ENCODE measurements at places on chromosomes 7 and 10.

DNA sequence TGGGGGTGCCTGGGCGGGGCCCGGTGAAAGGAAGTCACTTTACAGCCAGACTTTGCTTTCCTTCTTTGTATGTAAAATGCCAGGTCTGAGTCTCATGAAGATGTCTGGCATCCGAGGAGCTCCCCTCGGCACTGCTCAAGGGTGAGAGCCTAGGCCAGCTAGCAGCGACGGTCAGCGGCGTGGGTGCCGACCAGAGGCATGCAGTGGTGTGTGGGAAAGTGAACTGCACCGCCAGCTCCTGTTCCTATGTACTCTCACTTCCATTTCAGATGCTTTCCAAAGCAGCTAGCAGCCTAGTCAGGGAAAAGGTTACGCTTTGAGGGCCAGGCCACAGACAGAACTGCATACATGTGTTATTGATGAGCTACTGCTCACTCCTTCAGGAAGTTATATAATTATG, 172.8 kb downstream of the ZMYND11 start:
- DNase-seq: no peak

DNA sequence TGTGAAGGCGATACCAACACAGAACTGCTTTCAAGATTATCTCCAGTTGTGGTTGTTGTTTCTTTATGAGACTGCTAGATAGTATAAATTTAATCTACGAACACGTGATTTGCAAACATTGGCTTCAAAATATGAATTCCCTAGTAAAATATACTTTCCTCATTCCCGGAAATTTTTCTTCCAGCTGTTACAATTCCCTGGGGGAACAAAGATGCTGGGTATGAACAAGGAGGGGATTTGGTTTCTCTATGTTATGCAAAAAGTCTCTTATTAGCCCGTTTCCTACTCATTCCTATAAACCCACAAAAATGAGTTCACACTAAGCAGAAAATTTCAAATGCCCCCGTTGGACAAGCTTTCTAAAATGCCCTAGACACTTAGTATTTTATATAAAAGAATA, 928.3 kb downstream of the CNTNAP2 start:
- peak; percentile 43 for DNase-seq

DNA sequence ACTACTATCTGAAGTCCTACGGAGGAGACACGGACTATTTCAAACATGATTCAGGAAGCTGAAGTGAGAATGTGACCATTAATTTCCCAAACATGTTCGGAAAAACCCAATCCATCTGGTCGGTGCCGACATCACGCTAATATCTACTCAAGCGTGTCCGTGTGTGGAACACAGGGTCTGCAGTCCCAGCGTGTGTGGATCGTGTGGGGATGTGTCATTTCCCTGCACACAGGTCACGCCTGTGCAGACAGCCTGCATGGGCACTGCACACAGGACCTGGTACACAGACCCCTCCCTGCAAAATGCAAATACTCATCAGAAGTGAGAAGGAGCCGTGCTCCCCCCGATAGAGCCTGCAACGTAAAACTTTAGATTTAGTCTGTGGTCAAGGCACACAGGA, 57.8 kb downstream of the CARD11 start:
- DNase-seq: no peak

DNA sequence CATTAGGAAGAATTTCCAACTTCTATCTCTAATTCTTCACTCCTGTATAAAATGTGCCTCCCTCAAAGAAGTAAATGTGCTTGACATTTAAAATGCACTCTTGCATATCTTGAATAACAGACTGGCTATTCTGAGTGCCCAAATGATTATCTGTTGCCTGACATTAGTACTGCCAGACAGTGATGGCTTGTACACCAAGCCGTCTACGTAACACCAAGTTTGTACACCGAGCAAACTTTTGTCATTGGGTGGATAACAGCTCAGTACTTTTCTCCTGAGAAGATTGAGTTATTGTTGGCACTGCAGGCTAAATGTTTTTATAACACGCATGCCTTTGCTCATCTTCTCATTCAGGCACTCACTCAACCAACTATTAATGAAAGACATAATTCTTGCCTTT, 137.2 kb downstream of the DOCK4 start:
- DNase-seq: no peak

GRCh38 chr10:120667276-120667675, 183.9 kb upstream of the WDR11 start:
- DNase-seq: no peak

GRCh38 chr7:122686360-122686878, 12.5 kb downstream of the RNF133 start:
- no peak for DNase-seq

- no peak for DNase-seq
Observed at GRCh38 chr7:47183862-47184590, 397.9 kb downstream of the TNS3 start.

GRCh38 chr7:32941181-32941580, 16.1 kb upstream of the FKBP9 start:
- DNase-seq: no peak

- DNase-seq: peak; percentile 37
Observed at GRCh38 chr7:128027485-128027980, 3.7 kb downstream of the LRRC4 start.

DNA sequence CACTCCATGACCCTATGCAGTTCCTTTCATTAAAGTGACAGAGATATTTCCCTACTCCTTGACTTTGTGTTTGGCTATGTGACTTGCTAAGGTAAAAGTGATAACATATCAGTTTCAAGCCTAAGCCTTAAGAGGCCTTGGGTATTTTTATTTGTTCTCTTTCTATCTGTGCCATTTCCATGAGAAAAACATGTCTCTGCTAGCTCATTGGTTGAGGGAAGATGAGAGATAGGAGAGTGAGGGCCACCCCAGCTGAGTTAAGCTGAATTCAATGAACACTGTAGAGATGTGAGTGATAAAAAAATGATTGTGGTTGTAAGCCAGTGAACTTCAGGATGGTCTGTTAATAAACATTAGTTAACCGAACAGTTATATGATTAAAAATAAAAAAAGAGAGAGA, 13.4 kb downstream of the TASOR2 start:
- no peak for DNase-seq

- no peak for DNase-seq
Observed at GRCh38 chr10:31614611-31615010, 295.6 kb downstream of the ZEB1 start.

- peak; percentile 27 for DNase-seq
Observed at GRCh38 chr7:151796091-151796870, 80.6 kb downstream of the PRKAG2 start.

GRCh38 chr7:22591271-22591670, 91.3 kb upstream of the STEAP1B start:
- no peak for DNase-seq

DNA sequence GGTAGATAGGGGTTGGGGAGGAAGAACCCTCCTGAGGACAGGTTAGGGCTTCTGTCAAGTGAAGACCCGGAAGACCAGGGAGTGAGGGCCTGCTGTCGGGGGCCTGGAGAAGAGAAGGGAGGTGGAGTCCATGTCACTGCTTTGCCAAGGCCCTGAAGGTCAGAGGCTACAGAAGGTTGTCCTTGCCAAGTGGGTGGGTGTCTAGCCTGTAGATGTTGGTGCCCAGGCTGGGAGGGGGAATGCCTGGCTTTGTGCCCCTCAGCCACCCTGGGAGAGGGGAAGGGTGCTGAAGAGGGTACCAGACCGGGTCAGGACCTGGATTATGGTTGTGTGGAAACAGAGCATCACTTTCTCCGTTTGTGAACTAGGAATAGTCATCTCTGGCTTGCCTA, 67.2 kb upstream of the AQP1 start:
- DNase-seq: no peak

DNA sequence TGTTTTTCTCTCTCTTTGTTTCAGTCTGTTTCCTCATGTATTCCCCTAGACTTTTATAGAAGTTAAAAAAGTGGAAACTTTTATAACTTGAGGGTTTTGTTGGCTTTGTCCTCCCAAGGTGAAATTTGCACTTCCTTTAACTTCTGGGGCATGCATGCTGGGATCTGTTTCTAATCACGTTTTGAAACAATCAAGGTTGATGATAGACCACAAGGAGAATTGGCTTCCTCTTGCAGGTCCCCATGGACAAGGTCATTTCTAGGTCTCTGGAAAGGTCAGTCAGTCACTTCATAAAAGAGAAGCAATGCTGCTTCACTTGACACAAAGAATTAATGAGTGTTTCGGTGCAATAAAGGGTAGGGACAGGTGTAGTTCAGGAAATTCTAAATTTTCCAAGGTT, 811.8 kb upstream of the CELF2 start:
- no peak for DNase-seq

- DNase-seq: peak; percentile 7
Observed at GRCh38 chr7:3955751-3956696, 655.0 kb downstream of the SDK1 start.

- DNase-seq: no peak
Observed at GRCh38 chr10:33209802-33210201, 124.7 kb downstream of the NRP1 start.

DNA sequence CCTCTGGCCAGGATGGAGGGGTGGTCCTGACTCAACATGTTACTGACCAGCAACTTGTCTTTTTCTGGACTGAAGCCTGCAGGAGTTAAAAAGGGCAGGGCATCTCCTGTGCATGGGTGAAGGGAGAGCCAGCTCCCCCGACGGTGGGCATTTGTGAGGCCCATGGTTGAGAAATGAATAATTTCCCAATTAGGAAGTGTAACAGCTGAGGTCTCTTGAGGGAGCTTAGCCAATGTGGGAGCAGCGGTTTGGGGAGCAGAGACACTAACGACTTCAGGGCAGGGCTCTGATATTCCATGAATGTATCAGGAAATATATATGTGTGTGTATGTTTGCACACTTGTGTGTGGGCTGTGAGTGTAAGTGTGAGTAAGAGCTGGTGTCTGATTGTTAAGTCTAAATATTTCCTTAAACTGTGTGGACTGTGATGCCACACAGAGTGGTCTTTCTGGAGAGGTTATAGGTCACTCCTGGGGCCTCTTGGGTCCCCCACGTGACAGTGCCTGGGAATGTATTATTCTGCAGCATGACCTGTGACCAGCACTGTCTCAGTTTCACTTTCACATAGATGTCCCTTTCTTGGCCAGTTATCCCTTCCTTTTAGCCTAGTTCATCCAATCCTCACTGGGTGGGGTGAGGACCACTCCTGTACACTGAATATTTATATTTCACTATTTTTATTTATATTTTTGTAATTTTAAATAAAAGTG, 6.0 kb downstream of the PLAU start:
- no peak for DNase-seq

GRCh38 chr7:17917842-17918241, 22.5 kb downstream of the SNX13 start:
- no peak for DNase-seq

DNA sequence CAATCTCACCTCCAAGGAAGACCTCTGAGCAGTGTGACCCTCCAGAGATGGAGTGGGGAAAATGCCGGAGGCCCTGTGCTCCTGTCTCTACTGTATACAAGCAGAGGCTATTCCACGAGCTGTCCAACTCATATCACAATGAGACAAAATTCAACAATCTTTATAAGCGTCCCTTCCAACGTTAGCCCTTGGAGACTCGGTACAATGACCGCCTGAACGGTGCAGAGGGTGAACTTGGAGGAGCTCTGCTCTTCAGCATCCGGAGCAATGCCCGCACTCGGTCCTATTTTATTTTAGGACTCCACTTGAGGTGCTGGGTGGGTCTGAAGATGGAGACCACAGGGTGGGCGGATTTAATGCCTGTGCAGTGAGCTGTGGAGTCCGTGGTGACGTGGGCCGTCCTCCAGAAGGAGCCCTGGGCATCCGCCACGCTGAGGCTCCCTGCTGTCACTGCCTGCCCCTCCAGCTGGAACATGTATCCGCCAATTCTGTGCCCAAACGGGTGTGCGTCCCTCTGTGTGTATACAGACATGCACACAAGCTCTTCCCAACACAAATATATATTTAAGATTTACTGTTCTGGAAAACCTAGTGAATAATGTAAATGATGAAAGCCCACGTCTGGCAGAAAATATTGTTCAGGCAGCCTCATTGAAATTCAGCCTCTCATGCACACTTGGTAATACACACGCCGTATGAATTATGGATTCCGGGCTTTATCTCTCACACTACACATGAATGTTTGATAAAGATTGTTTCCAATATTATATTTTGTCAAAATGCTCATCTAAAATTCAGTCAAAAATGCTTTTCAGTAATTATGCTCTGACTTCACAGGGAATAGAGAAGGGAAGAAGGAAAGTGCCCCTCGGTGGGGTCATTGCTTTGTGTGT, 239.9 kb upstream of the ZMIZ1 start:
- DNase-seq: peak; percentile 38

GRCh38 chr7:132319481-132319880, 256.8 kb downstream of the PLXNA4 start:
- DNase-seq: no peak

DNA sequence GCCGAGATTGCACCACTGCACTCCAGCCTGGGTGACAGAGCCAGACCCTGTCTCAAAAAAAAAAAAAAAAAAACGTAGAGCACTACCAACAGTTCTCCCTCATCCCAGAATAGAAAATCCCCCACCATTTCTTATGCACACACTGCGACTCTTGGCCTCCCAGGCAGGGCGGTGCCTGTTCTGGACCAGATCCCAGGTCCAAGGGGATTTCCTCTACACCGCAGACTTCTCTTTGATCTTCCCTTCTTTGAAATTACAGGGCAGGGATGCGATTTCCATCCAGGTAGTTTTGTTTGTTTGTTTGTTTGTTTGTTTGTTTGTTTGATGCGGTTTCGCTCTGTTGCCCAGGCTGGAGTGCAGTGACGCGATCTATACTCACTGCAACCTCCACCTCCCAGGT, 91.8 kb downstream of the SEPTIN14 start:
- DNase-seq: no peak

- DNase-seq: peak; percentile 18
Observed at GRCh38 chr7:147547252-147547897, 1043.2 kb upstream of the C7orf33 start.

DNA sequence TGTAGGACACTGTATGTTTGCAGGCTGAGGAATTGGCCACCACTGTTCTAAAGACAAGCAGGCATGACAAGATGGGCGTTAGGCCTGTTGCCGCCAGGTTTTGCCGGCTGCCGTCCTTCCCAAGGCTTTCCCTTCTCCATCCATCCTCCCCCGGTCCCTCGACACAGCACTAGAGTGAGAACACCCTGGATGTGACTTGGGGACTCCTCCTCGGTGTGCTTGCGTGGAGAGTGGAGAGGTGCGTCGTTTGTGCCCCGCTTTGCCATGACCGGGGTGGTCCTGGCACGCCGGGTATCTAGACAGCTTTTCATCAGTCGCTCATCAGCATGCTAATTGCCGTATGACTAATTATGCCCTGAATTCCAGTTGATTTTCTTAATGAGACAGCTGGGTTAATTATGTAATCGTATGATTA, 206.6 kb upstream of the SH2B2 start:
- no peak for DNase-seq

DNA sequence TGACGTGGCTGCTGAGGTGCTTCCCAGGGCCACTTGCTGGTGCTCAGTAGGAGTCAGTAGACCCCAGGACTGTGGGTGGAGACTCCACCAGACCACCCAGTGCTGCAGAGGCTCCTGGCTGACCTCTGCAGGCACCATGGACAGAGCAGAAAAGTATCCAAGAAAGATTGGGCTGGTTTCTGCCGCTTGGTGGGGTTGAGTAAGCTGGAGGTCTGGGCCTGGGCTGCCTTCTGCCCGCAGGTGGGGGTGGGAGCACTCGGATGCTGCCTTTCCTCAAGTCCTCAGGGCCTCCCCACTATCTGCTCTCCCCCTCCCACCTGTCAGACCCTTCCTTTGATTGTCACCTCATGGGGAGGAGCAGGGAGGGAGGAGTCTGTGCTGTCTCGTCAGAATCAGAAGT, 91.6 kb downstream of the WDR37 start:
- DNase-seq: no peak
